Activated CD8-positive, alpha-beta memory T cell treated with anti-CD3 and anti-CD28 coated beads for 1 hour (primary cell): ENCODE measurements at places on chromosomes 5 and 9.

- no peak for DNase-seq
Observed at GRCh38 chr9:136048560-136049411, 46.3 kb downstream of the NACC2 start.

GRCh38 chr5:124199893-124200292 lies 546.5 kb downstream of the ZNF608 start:
- no peak for DNase-seq

- DNase-seq = no peak
Observed at GRCh38 chr9:126693428-126693944, 79.8 kb downstream of the LMX1B start.

DNA sequence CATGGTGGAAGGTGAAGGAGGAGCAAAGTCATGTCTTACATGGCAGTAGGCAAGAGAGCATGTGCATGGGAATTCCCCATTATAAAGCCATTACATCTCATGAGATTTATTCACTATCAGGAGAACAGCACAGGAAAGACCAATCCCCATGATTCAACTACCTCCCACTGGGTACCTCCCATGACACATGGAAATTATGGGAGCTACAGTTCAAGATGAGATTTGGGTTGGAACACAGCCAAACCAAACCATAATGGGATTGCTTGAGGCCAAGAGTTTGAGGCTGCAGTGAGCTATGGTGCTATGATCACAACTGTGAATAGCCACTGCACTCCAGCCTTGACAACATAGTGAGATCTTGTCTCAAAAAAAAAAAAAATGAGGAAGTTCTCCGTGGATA lies 581.8 kb downstream of the TAF11L14 start:
- no peak for DNase-seq

DNA sequence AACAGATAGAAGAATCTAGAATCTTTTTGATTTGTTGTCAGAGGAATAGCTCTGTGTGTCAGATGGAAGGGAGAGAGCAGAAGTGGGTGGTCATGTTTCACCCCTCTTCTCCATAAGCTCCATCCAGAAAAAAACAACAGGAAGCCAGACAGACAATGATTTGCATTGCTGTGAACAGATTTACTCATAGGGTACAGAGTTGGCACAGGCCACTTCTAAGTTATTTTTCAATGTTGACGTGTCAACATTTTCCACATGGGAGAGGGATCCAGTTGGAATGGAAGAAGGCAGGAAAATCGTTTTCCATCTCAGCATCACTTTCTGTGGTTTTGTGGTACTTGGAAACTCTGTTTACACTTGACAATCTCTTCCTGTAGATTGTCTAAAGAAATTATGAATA lies 86.7 kb downstream of the INSYN2B start:
- no peak for DNase-seq

DNA sequence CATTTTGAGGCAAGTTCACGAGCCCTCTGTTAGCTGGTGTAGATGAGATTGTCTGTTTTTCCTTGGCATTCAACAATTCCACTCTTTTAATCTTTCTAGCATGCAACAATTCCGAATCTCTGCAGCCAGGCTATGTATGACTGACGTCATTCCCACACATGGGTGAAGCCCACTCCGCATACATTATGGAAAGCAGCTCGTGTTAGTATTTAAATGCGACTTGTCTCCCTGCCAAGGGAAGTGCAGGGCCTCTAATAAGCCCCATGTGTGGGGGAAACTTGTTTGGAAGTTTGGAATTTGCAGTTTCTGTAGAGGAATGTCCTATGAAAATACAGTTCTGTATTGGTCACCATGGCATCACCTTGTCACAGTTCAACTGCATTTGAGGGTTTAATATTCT lies 146.0 kb upstream of the FBXL7 start:
- no peak for DNase-seq

- DNase-seq = no peak
Observed at GRCh38 chr5:91318724-91319123, 64.4 kb downstream of the ARRDC3 start.

DNA sequence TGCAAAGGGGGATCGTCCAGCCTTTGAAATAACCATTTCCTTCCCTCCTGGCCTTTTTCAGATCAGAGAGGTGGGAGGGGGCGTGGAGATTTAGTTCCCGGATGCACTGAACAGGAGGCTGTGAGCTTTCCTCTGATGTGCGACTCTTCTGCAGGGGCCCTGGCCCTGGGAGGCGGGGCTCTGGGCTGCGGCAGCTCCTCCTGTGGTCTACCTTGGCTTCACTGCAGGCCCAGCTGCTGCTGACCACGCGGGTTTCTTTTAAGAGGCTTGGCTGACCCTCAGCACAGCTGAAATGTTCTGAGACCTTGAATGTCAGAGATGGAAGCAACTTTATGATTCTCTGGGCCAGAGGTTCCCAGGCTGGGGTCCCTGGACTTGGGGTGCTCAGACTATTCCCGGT lies 27.0 kb upstream of the COL15A1 start:
- DNase-seq = no peak

DNA sequence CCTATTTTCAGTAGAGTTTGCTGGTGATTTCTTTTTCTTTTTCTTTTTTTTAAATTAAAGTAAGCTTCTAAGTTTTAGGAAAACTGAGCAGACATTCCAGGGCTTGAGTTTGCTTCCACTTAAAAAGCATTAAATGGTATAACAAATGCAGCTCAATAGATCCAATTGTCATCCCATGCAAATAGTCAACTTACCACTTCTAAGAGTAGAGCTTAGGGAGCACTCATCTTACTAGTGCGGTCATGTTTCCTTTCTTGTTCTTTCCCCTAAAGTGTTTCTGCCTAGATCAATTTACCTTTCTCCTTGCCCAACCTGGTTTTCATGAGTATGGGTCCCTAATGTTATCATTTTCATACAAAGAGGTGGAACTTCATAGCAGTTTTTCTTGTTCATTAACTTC lies 13.0 kb upstream of the CEP120 start:
- DNase-seq = no peak

DNA sequence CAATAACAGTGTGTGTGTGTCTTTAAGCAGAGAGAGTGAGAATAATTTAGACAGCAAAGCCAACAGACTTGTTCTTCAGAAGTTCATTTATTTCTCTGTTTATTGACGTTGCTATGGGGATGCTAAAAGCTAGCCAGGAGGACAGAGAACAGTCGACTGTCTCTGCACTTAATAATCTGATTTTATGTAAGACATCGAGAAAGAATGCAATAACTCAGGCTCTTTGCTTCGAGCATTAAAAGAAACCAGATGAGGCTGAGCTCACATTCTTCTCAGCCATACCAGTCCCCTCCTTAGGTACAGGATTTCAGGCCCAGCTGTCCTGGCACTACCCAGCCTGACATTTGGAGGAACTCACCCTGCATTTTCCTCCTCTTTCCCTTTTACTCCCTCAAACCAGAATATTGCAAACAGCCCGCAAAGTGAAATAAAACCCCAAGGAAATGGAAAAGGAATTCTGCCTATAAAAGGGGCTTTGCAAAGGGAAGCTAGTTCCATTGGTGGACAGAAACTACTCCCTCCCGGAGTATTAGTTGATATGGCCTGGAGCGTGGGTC lies 44.5 kb upstream of the DPYSL3 start:
- DNase-seq = no peak

GRCh38 chr9:118029425-118029824 lies 325.2 kb downstream of the TLR4 start:
- no peak for DNase-seq

GRCh38 chr5:76983468-76983867 lies 30.6 kb downstream of the CRHBP start:
- no peak for DNase-seq

GRCh38 chr9:109582386-109582785 lies 84.3 kb upstream of the PTPN3 start:
- no peak for DNase-seq

DNA sequence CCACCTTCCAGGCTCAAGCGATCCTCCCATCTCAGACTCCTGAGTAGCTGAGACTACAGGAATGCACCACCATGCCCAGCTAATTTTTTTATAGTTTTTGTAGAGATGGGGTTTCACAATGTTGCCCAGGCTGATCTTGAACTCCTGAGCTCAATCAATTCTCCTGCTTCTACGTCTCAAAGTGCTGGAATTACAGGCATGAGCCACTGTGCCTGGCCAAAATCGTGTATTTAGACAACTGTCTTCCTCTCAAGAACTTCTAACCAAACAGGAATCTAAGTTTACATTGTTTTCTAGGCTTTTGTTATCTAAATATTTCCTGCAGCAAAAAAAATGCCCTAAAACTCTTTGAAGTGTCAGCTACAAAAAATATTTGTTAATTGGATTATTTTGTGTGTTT lies 78.8 kb downstream of the NLN start:
- no peak for DNase-seq
